ENCODE measurements at places on chromosomes 6 and 20.

DNA sequence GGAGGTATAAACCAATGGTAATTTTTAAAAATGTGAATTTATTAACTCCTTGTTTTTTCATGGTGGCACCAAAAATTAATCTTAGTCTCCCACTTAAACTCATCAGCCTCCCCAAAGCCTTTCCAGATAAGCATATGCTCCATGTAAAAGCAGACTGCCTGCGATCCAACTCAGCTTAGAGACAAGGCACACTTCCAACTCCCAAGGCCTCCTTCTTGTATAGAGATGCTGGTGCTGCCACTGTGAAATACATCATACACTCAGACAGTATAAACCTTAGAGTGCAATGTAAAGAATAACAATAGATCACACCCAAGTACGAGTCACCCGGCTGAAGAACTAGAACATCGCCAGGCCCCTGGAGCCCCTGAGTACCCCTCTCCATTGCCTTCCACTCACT is 2.0 kb downstream of the ANKRD6 start:
- no peak for DNase-seq

GRCh38 chr6:38738261-38738660 is 23.1 kb downstream of the DNAH8 start:
- no peak for DNase-seq

DNA sequence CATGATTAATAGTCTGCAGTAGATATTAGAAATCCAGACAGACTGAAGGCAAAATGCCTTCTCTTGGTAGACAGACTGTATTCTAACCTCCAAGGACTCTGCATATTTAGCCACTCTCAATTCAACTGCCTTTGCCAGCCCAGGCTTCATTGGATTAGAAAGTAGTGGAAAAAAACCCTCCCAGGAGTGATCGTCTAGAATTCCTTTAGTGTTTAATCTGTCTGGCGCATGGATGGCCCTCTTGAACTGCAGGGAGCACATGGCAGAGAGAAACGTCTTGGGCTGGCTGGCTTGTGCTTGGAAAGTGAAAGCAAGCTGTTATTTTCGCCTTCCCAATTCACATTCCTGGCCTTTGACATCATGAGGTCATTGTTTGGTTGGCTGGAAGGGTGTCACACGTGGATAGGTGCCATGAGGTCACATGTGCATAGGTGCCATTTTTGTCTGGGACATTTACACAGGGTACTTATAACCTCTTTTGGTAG is 30.9 kb upstream of the NEDD9 start:
- no peak for DNase-seq

GRCh38 chr6:156242206-156242605 is 535.0 kb upstream of the ARID1B start:
- no peak for DNase-seq

GRCh38 chr6:108851756-108852155 is 3.5 kb downstream of the ARMC2 start:
- DNase-seq, result no peak

GRCh38 chr6:91483415-91484105 is 896.7 kb upstream of the MAP3K7 start:
- no peak for DNase-seq

- DNase-seq, result no peak
Measured at GRCh38 chr20:54321352-54322087, 113.6 kb downstream of the PFDN4 start.

DNA sequence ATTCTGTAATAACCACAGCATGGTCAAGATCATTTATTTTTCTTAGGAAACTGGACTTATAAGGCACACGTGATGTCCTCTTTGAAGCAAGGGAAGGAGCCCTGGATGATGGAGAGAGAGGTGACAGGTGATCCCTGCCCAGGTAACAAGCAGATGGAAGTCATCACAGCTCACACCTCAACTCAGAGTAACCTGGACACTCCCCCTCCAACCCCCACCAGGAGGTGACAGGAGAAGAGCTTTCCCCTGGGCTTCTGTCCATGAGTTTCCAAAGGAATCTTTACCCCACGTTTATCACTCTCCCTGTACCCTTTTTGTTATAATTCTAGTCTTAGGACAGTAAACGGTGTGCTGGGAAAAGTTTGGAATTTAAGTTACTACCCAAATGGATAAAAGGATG is 28.4 kb downstream of the ZNF334 start:
- DNase-seq, result no peak

- DNase-seq, result no peak
Measured at GRCh38 chr6:116439522-116440051, 21.6 kb upstream of the CALHM6 start.

DNA sequence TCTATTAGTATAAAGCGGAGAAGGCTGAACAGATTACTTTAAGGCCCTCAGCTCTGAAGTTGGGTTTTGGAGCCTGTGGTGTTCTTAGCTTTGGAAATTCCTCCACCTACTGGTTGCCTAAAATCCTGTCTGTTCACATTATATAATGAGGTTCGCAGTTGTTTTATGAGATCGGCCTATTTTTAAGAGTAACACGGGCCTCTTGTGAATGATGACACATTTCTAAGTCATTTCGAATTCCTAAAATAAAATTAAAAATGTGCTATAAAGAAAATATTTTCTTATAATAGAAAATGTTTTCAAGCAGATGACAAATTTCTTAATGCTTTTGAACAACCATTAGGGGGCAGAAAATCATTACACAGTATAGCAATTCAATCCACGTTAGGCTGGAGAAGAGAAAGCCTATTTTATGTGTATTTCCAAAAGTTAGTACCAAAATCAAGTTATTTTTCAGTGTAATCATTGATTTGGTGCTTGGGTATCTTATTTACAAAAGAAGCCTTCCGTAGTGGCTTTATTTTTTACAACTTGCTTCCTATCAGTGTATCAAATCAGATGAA is 15.8 kb upstream of the FAM8A1 start:
- DNase-seq, result peak; percentile 30

DNA sequence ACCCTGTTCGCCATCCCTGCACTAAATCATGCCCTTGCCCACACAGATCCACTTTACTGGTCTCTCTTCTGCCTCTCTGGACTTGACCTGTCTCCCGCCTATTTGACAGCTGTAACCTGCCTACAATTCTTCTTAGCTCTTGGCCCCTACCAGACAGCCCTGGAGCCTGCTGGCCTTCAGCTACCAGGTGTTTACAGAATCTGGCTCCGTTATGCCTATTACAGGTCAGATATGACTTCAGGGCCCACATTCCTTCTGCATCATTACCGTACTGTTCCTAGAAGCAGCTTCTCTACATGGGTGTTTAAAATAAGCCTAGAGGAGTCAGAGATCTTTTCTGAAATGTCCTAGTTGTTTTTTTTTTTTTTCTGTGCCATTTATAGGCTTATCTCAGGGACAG is 45.4 kb upstream of the CCN6 start:
- no peak for DNase-seq

- DNase-seq, result no peak
Measured at GRCh38 chr20:25389401-25389857, 1.2 kb downstream of the ABHD12 start.

- no peak for DNase-seq
Measured at GRCh38 chr6:38346291-38347079, 293.2 kb downstream of the BTBD9 start.

GRCh38 chr6:72810571-72811280 is 188.9 kb downstream of the KCNQ5 start:
- DNase-seq, result no peak

DNA sequence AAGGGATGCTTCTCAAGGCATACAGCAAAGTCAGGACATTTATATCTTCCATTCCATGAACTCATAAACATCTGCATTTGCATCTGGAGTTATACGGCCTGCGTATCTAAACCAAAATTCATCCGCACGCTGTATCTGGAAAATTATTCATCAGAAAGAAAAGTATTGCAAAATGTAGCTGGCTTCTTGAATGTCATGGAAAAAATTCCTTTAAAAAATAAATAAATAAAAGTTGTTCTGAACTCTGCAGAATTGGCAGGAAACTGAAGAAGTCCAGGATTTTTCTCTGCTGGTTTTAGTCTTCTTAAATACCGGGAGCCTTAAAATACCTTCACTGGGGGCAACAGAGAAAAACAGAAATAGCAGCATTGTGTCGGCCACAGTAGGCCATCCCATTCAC is 23.7 kb upstream of the FOXF2 start:
- DNase-seq, result no peak

GRCh38 chr20:21622097-21622857 is 83.2 kb upstream of the PAX1 start:
- no peak for DNase-seq

DNA sequence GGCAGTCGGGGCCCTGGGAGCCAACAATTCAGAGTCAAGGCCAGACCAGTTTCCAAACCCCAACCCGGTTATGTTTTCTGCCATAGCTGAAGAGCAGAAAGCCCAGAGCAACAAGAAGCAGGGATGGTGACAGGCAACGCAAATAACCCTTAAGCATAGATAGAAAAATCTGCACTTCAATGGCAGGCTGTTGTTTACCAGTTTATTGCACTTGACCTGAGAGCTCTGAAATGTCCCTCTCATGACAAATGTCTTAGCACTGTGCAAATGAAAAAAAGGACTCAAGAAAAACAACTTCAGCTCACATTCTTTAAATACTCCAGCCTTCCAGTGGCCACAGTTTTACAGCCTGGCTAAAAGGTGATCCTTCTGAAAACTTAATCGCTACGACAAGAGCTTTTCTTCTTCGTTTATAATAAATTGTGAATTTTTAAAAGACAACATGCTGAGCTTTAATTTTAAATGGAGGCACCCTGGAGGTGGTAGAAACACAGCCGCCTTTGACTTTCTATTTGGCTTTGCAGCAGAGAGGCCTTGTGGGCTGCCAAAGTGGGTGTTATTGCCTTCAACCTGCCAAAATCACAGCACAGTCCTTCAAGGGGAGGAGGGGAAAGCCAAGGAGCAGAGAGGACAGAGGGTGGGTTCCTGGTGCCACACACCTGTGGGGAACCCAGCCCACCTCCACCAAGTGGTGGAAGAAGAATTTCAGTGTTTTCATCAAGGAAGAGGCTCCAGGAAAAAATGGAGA is 289.5 kb upstream of the CDYL start:
- no peak for DNase-seq

GRCh38 chr6:158638324-158638854 is 6.2 kb downstream of the DYNLT1 start:
- DNase-seq, result no peak

DNA sequence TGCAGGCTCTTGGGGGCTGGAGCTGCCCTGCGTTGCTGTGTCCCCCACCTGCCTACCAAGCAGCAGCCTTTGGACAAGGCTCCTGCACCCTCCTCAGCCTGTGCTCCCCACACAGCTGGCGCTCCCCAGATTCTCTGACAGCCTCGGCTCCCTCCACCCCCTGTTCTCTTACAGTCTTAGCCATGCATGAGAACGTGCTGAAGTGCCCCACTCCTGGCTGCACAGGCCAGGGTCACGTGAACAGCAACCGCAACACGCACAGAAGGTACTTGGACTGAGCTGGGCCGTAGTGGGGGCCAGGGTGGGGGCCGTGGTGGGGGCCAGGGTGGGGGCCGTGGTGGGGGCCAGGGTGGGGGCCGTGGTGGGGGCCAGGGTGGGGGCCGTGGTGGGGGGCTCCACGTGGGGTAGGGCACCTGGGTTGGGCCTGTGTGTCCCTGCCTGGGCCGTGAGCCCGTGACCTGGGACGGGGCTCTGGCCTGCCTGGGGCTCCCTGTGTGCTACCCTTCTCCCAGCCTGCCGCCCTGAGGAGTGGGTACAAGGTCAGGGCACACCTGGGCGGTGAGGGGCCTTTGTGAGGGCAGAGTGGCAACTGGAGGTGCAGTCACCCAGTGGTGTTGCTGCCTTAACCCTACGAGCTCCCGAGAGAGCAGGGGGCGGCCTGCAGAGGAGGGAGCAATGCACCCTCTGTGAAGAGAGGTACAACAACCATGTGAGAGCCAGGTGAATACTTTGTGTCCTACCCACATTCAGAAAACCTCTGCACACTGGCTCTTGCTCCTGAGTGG is 43.5 kb upstream of the PCMTD2 start:
- DNase-seq, result no peak

GRCh38 chr6:13412639-13413465 is 74.5 kb downstream of the GFOD1 start:
- DNase-seq, result no peak
